ENCODE measurements at places on chromosomes 5 and 9.
A peak's percentile ranks its signal among the peaks of the same experiment; 100 is the strongest.

DNA sequence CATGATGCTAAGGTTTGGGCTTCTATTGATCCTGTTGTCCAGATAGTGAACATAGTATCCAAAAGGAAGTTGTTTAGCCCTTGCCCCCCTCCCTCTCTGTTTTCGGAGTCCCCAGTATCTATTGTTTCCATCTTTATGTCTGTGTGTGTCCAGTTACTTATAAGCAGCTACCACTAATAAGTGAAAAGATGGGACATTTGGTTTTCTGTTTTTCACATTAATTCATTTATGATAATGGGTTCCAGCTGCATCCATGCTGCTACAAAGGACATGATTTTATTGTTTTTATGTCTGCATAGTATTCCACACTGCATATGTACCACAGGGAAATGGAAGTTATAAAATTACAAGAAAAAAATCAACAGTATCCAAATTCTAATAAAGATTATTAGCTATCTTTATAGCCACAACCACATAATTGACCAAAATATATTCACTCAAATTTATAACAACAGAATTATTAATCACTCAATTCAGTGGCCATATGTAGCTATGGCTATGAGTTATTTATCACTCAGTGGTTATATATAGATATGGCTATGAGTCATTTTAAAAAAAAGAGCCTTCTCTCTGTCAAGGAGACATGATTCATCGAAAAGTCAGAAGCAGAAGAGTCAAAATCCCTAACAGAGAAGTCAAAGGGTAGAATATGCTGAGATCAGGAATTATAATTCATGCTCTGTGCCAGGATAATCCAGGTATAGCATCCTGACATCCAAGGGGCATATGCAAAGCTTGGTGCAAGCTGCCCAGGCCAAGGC, 367.5 kb downstream of the DEPDC1B start:
- DNase-seq: peak; percentile 39

- no peak for DNase-seq
These were observed 27.6 kb upstream of the ECM2 start for GRCh38 chr9:92563116-92564100.

GRCh38 chr9:16241231-16241630, 629.2 kb downstream of the BNC2 start:
- no peak for DNase-seq

DNA sequence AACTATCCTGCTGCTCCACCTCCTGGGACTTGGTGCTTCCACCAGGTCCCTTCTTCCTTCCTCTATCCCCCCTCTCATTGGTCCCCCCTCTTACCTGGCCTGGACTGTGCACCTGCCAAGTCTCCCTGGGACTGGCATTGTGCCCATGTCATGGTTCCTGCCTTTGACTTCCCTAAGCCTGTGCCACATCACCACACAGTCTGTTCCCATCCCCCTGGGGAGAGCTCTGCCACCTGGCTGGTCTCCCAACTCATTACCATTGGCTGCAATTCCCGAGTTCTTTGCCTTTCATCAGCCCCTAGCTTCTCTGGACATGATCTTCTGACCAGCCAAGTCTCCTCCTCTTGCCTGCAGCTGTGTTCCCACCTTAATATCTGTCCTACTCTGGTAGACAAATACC, 180.3 kb downstream of the SREK1 start:
- DNase-seq: no peak

DNA sequence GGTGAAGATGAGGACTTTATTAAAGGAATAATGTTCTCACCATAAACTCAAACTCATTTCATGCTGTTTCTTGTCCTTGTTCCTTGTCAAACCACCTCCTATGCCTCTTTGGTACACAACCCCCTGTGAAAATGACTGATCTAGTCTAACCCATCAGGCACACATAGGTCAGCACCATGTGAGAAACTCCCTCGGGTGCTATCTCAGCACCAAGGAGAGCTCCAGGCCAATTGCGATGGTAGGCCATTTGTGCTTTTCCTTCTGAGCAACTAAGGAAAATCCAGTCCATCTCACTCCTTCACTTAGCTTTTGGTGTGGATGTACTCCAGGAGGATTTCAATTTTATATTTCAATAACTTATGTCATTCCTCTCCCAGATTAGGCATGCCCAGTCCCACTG, 199.8 kb downstream of the ZNF608 start:
- peak; percentile 59 for DNase-seq

- DNase-seq: no peak
These were observed 312.2 kb downstream of the HCN1 start for GRCh38 chr5:45383985-45384384.

- no peak for DNase-seq
These were observed 243.3 kb upstream of the ANKRD55 start for GRCh38 chr5:56476487-56476856.

DNA sequence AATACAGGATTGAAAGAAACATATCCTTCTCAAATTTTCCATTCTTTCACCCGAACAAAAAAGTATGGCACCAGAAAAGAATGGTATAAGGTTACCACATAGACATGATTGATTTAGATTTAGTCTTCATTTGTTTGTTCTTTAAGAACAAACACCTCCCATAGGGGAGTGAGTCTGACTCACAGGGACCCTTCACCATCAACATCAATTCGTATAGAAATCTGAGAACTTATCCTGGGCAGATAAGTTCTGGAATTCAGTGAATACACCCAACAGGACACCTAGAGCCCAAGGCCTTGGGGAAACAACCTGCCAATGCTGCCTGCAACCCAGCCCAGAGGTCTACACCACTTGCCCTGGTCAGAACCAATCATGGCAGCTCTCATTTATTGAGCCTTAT, 46.2 kb downstream of the LHFPL2 start:
- no peak for DNase-seq

DNA sequence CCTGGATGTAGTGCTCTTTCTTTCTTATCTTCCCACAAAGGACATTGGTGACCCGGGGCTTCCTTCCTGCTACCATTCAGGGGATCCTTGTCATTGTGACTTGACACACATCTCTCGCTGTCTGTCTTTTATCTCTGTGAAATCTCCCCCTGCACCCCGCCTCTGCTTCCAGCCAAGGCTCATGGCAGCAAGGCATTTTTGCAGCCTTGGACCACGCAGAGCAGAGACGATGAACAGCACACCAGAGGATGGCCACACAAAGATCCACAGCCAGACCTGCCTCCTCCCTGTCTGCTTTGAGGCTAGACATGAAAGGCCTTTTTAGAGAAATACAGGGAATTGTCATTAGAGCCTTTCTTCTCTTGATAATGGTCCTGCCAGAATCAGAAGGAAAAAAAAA, 549.1 kb downstream of the CDK5RAP2 start:
- DNase-seq: no peak

DNA sequence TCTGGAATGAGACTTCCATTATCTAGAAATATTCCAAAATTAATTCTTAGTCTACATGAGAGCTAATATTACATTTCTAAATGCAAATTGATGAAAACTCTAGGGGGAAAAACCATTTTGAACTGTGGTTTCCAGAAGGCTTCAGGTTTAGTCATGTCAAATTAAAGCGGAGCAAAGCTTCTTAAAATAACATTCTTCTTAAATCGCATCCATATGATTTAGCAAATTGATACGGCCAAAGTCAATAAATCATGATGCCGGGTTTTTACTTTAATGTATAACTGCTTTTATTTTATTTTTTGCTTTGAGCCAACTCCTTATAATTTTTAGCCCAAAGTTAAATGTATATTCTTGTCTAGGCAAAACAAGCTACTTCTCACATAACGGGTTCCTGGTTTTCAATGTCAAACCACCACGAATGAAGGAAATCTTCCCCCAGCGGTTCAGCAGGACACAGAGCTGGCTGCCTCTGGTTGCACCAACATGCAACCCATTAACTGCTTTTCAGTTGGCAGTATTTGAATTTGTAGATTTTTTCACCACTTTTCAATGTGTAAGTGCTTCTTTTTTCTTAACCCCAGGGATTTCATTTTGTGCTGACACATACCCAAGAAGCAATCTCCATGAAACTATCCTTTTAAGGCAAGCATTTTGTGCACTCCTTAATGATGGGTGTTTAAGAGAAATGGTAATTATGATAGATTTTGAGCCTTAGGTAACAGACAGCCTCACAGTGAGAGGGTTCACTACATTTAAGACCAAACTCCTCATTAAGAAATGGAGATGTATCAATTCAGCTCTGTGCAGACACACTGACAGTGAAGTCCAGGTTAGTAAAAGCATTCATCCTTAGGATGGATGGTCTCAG, 35.5 kb downstream of the EFNA5 start:
- DNase-seq: no peak

- DNase-seq: no peak
These were observed 41.3 kb downstream of the EFCAB9 start for GRCh38 chr5:172235132-172235780.

DNA sequence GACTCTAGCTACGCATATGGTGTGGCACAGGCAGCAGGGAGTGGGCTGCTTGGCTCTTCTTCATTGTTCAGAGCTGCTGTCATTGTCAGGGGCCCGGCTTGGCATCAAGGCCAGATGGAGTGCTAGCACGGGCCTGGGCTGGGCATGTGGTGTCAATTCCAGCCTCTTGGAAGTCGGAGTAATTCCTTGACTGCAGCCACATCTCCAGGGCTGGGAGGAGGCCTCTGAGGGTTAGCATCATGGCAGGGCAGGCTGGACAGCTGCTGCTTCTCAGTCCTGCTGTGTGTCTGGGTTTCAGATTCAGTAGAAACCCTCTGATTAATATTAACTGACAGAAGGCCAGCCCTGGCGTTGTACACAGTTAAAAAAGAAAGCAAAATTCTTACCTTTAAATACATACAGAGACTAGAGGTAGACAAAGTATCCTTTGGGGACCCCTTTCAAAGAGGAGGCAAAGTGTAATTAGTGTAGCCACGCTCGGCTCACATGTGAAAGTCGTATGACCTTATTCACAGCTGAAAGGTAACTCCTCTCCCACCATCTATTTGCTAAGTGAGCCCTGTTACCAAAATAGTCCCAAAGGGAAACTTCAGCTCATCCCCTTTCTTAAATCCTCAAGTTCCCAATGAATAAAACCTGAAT, 126.4 kb downstream of the DOCK2 start:
- no peak for DNase-seq

- no peak for DNase-seq
These were observed 110.4 kb downstream of the NTRK2 start for GRCh38 chr9:84779883-84780282.

GRCh38 chr5:139566611-139567010, 5.5 kb downstream of the UBE2D2 start:
- DNase-seq: no peak

DNA sequence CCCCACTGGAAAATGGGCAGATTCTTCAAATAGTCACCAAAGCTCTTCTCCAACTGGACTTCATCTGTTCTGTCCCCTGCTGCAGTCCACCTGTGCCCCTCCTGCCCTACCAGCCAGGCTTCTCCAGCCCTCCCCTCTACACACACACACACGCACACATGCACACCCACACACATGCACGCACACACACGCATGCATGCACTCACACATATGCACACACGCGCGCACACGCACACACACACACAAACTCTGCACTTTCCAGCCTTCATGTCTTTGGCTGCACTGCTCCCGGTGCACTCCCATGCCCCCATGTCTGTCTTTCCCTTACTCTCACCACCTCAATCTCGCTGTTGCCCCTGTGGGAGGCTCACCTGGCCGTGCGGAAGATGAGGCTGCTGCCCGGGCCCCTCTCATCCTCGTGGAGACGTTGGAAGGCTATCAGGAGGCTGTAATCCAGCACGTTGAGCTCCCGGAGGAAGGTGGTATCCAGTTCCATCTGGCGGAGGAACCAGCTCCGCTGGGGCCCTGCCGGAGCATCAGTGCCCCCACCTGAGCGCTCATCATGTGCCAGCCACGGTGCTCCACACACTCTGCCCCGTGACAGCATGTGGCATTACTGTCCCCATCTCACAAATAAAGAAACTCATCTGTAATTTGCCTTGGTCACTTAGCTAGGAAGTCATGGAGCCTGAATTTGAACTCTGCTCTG, 5.7 kb downstream of the PIP5KL1 start:
- DNase-seq: no peak

DNA sequence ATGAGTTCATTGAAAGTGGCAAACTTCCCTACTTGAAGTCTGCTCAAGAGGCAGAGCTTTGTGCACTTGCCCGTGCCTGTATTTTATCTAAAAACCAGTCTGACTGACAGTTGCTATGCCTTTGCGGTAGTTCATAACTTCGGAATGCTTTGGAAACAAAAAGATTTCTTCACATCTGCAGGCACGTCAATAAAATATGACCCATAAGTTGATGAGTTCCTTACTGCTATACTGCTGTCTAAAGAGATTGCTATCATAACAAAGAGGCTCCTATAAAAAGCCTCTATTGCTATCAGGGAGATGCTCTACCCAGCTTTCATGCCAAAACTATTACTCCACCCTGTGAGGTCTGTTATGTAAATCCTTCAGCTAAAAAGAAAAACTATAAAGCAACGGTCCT, 25.4 kb upstream of the RNF20 start:
- DNase-seq: no peak

DNA sequence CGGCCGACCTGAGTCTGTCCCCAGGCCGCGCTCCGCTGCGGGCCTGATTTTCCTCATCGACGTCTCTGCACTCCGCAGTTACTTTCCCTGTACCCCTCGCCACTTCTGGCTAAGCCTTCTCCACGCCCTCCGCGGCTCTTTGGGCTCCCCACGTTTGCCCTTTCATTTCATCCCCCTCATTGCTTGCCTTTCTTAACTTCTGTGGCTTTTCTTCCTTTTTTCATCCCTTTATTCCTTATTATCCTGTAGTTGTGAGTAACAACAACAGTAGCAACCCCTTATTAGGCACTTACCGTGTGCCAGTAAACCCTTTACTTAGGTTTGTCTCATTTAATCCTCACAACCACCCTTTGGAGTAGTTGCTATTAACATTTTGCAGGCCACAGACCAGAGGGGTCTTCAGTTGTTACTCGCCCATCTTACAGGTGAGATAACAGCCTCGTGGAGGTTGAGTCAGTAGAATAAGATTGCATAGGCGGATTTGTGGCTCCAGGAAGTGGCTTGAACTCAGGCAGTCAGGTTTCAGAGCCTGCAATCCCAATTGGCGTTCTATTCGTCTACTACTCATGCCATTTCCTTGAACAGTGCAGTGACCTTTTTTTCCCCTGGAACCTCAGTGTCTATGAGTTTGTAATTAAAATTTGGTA, 724 bp downstream of the TCERG1 start:
- peak; percentile 70 for DNase-seq

- no peak for DNase-seq
These were observed 204.5 kb downstream of the HSPA4 start for GRCh38 chr5:133256276-133256675.

DNA sequence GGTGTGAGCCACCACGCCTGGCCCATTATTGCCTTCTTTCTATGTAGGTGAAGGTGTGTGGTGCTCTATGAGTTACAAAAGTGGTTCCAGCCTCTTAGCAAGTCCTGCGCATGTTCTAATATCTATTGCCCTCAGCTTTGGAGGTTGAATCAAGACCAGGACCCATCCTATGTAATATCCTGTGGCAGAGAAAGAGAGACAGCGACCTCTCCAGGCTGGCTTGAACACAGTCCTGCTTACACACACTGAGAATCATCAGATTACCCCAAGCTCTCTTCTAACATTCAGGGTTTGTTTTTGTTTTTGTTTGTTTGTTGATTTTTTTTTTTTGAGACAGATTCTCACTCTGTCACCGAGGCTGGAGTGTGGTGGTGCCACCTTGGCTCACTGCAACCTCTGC, 94.7 kb upstream of the OSMR start:
- DNase-seq: peak; percentile 18

Measured in MCF 10A (cell line).